ENCODE measurements at places on chromosomes 3 and 15.

GRCh38 chr3:17032407-17033034 is 147.8 kb downstream of the PLCL2 start:
- no peak for DNase-seq

GRCh38 chr3:45554006-45554666 is 40.4 kb upstream of the LIMD1 start:
- no peak for DNase-seq

GRCh38 chr3:12974334-12974733 is 98.9 kb downstream of the IQSEC1 start:
- DNase-seq: no peak

GRCh38 chr15:71295603-71296314 is 180.5 kb downstream of the THSD4 start:
- no peak for DNase-seq

DNA sequence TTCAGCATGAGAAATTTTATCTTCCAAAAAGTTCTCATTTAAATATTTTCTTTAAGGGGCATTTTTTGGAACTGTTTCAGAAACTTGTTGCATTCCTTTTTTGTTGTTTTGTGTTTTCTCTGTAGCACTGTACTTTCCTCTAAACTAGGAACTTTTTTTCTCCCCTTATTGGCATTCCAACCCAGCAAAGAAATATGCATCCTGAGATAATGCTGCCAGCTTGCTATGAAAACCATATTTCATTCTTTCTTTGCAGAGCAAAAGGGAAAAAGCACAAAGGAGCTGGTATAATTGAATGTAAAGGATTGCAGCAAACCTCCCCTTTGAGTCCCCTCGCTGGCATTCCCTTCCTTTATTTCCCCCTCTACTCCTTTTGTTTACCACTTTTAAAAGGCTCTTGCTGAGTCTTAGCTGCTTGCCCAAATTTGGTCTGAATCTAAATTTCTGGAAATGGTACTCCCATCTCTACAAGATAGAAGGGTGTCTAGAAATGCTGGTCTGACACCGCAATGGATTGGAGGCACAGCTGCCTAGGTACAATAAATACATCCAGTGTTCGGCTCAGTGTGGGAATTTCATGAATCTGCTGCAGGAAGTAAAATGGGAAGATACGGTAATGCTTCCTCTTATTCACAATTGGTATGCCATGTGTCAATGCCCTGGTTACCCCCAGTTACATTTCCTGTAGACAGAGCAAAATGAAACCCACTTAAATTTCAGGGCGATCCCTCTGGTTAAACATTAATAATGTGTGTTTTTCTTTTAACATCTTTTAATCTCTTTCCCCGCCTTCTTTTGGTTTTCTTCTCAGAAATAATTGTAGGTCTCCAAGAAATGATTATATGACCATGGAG is 156.6 kb downstream of the MEIS2 start:
- no peak for DNase-seq

- DNase-seq: no peak
Measured at GRCh38 chr3:42612217-42612616, 11.7 kb downstream of the NKTR start.

DNA sequence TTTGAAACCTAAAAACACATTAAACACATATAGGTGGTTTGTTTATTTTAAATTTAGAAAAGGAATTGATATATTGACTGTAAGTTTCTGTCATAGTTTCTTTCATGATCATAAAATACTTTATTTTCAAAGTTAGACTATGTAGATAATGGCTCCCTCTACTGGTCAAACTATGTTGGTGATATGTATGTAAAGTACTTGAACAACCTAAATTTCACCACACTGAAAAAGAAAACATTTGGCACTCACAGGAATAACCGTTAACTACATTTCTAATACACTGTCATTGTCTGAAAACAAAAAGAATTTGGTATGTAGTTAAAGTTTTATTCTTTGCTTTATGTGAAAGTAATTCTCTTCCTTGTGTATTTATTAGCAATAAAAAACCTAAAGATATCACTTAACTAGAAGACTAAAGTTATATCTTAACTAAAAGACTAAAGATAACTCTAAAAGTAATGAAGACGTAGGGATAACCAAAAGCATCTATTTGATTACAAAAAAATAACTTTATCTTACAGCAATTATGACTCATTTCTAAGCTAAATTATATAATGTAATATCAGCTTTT is 427.5 kb downstream of the VGLL3 start:
- DNase-seq: no peak

DNA sequence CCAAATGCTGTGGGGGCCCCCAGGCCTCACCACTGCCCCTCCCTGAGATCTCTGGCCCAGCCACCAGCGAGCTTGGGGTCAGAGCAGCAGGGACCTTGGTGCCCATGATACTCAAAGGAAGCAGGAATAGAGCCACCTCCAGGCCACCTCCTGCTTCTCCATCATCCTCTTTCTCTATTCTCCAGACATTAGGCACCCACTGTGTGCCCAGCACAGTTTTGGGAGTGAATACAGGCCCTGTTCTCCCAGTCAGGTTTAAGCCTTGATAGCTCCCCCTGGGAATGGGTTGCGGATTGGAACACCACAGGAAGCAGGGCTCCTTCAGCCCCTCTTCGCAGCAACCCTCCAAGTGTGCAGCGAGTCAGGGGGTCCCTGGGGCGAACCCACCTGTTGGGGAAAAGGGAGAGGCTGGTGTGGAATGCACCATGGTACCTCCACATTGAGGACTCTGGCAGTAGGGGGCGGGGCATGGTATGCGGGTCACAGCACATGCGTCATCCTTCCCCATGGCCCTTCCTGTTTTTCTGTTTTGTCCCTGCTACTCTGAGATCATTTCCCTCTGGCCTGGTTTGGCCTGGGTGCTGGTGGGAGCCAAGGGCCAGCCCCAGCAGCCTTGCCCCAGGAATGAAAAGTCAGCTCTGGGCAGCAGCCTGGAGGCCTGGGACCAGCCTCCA is 14.2 kb upstream of the SEMA3B start:
- DNase-seq: no peak

- DNase-seq: no peak
Measured at GRCh38 chr15:49423901-49424550, 984 bp downstream of the FGF7 start.

- no peak for DNase-seq
Measured at GRCh38 chr15:31270767-31271166, 55.9 kb upstream of the KLF13 start.
